ENCODE measurements at places on chromosomes 5 and 9. TPM values are rescaled to one million over a fixed set of nuclear protein-coding genes. Genes with fewer than 3 reads are reported as not detected.

GABRA6 gene
- total RNA-seq = not detected

CCDC180 gene
- total RNA-seq = 12.1 TPM

DNA sequence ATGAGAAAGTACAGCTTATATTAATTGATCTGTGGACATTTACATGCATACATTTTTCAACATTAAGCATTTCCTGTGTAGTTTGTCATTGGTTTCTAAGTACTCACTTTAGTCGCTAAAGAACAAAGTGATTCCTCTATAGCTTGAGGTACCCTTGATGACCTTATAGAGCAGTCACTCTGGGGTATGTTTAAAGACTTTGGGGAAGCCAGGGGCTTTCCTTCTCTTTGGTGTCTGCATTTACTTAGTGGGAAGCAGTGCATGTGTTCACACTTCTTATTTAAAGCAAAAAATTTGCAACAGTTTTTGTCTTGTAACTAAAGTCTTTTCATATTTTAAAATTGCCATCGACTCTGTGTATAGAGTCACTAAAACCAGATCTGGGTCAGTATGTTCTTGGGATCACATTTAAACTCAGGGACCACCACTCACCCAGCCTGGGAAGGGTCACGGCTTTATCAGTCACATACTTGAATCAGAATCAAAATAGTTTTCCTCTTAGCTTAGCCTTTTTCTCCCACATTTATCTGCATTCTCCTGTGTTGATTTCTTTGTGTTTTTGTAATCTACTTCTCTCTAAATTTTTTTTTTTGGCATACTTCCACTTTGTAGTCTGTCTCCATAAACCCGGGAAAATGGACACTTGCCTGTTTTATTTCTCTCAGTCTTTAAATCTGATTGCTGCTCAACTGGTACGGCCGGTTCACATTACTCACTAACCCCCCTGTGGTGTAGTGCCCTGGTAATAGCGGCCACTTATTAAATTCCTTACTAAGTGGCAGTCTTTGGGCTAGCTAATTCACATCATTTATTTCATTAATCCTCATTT lies 143.9 kb upstream of the FBN2 start:
- no peak overlapping the region for H3K4me3 ChIP-seq
- no peaks in the 10 kb centered on the region for H3K36me3 ChIP-seq
- DNase-seq = no peak

DNA sequence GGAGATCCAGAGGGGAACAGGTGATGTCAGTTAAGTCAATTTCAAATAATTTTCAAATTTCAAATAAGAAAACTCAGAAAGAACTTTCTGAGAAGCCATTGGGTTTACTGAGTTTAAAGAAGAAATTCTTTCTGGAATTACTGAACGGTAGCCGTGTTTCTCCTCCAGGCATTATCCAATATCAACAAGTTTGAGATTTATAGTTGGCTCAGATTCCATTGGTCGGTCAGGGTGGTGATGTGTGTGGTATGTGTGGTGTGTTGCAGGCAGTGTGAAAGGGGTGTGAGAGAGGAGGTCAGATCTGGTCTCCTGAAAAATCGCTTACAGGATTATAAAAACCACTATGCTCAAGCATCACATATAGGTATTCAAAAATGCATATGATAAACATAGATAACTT lies 60.1 kb downstream of the PDE4D start:
- no peaks in the 10 kb centered on the region for H3K4me1 ChIP-seq
- H3K27me3 ChIP-seq = no peaks in the 10 kb centered on the region
- no peak for DNase-seq
- no peak overlapping the region for H3K27ac ChIP-seq
- no peaks in the 10 kb centered on the region for H3K36me3 ChIP-seq
- H3K4me3 ChIP-seq = no peak overlapping the region

- no peaks in the 10 kb centered on the region for H3K36me3 ChIP-seq
- H3K4me1 ChIP-seq = no peaks in the 10 kb centered on the region
- no peak overlapping the region for H3K4me3 ChIP-seq
- no peak overlapping the region for H3K27ac ChIP-seq
- DNase-seq = no peak
Observed at GRCh38 chr5:94944160-94944559, 325.7 kb downstream of the SLF1 start.

DNA sequence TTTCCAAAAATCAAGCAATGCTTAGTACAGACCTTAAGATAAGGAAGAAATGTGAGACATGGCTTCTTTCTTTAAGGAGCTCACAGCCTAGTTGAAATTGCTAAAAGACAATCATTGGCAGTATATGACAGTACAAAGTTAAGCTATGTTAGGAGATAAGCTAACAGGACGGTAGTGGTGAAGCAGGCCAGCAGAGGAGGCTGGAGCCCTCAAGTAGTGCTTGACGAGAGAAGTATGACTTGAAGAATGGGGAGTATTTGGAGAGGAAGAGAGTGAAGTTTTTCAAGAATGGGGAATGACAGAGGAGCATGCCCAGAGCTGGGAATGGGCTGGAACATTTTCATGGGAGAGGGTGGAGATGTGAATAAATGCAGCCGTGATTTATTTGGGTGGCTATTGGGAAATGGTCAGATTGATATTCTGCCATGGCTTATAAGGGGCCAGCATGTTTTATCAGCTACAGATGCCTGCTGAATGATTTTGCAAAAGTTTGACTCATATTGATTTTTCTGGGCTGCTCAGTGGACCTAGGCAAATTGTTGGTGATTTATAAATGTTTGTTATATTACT lies 43.7 kb downstream of the LURAP1L start:
- H3K27ac ChIP-seq = no peak overlapping the region
- no peak for DNase-seq
- H3K36me3 ChIP-seq = no peaks in the 10 kb centered on the region
- no peak overlapping the region for H3K4me3 ChIP-seq
- H3K27me3 ChIP-seq = no peaks in the 10 kb centered on the region

DNA sequence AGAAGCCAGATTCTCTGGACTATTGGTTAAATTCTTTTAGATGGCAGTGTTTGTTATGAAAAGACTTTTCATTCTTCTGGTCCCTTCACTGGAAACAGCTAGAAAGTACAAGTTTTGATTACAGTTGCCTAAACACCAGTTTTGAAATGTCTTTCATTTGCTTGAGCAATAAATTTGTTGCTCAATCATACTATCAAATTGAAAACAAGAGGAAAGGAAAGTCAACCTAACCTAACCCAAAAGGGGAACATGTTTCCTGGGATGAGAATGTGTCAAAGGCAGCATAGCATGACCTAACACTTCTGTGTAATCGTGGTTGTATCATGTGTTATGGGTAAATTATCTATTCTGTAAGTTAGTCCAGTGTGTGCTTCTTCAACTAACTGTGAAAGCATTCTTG lies 213.2 kb downstream of the TMC1 start:
- no peaks in the 10 kb centered on the region for H3K36me3 ChIP-seq
- H3K27ac ChIP-seq = no peak overlapping the region
- no peak overlapping the region for H3K4me3 ChIP-seq
- H3K4me1 ChIP-seq = no peaks in the 10 kb centered on the region

DNA sequence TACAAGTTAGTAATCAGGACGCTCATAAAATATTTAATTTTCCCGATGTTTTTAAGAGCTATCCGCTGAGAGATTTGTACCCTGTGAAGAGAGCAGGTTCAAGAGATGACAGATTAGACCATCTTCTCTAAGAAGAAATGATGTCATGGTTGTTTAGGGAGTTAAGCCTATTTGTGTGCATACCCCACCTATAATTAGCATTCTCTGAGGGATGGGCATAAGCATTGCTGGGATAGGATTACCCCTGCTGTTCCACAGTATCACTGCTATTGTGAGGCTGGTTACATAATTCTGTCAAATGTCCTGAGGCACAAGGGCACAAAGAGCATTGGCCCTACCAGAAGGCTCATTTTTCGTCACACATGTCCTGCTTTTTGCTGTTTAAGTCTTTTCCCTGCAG lies 687.0 kb downstream of the CETN3 start:
- H3K4me1 ChIP-seq = no peaks in the 10 kb centered on the region
- H3K27ac ChIP-seq = no peak overlapping the region
- no peak overlapping the region for H3K4me3 ChIP-seq
- no peak for DNase-seq
- H3K27me3 ChIP-seq = no peaks in the 10 kb centered on the region

DNA sequence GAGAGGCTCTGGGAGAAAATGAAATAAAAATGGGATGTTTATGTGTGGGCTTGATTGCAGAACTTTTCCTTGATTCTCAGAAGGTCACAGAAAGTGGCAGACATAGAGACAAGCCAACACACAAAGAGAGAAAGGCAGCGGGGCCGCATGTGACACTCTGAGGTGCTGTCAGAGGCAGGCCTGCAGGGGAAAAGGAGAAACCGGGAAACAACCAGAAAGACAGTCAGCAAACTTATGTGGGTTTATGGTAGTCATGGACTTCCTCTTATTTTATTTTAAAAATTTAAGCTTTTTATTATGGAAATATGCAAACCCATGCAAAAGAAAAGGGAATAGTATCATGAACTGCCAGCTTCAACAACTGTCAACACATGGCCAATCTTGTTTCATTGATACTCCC lies 16.3 kb upstream of the IGFBPL1 start:
- no peak overlapping the region for H3K4me3 ChIP-seq
- H3K4me1 ChIP-seq = no peaks in the 10 kb centered on the region
- DNase-seq = no peak
- H3K27me3 ChIP-seq = no peaks in the 10 kb centered on the region
- H3K36me3 ChIP-seq = no peaks in the 10 kb centered on the region

DNA sequence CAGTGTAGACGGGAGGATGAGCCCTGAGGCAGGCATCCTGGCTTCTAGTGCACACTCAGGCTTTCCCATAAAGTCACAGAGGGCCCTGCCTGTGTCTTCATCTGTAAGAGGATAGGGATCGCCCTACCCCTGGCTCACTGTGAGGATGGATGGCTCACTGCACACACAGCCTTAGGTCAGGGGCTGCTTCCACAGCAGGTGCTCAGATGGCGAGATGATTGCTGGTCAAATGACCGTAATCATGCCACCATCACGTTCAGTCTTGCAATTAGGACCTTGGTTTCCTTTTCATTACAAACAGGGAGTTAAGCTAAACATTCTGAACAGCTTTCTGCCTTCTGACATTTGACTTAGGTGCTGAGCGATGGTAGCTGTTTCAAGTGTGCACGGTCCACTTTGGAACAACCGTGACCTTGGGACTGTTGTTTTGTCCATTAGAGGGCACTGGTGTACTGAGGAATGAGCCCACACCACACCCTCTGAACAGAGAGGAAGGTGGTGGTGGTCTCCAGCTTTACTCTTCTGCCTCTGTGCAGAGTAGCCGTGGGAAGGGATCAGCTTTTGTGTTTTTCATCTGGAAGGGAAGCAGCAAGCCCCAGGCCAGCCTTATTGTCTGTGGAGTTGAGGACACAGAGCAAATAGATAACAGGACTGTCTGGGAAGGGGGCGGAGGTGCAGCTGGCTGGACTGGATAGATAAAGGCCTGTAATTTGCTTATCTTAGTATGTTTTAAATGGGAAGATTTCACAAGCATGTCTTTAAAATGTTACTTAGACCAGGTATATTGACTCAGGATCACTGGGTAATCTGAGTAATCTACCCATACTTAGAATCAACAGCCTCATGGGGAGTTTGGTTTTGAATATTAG lies 183.1 kb downstream of the TRIO start:
- DNase-seq = no peak
- no peaks in the 10 kb centered on the region for H3K36me3 ChIP-seq
- H3K27ac ChIP-seq = no peak overlapping the region

GRCh38 chr9:103669296-103669695 lies 424.8 kb upstream of the SMC2 start:
- no peaks in the 10 kb centered on the region for H3K36me3 ChIP-seq
- DNase-seq = no peak
- H3K4me1 ChIP-seq = no peaks in the 10 kb centered on the region
- no peak overlapping the region for H3K27ac ChIP-seq
- no peaks in the 10 kb centered on the region for H3K27me3 ChIP-seq
- no peak overlapping the region for H3K4me3 ChIP-seq

DNA sequence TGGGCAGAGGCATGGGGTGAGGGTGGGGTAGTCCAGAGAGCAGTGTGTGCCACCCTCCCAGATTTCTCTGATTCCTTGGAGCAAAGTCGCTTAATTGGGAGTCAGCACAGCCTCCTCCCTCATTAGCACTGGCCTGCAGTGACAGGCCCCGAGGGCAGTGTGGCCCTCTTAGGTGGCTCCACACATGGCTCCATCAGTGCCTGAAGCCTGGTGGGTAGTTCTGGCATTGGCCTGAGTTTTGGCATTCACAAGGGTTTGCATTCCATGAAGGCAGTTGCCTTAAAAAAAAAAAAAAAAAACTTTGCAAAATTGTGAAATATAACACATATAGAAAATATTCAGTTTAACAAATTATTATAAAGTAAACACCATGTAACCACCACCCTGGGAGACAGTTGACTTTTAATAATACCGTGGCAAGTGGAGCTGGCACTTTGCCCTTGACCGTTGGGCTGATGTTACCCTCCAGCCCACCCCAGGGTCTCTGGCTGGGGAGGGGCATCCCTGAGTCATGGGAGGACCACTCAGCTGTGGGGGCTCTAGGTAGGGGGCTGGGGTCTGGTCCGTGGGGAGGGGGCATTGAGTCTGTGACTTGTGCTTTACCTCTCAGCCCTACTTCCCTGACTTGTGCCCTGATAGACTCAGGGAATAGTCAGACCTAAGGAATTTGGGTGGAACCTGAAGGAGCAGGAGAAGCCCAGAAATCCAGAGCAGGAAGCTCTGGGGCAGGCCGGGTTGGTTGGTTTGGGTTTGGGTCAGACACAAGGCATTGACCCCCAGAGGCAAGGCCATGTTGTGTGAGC lies 51.3 kb upstream of the PITX1 start:
- no peaks in the 10 kb centered on the region for H3K36me3 ChIP-seq
- H3K27ac ChIP-seq = no peak overlapping the region
- no peaks in the 10 kb centered on the region for H3K4me1 ChIP-seq

DNA sequence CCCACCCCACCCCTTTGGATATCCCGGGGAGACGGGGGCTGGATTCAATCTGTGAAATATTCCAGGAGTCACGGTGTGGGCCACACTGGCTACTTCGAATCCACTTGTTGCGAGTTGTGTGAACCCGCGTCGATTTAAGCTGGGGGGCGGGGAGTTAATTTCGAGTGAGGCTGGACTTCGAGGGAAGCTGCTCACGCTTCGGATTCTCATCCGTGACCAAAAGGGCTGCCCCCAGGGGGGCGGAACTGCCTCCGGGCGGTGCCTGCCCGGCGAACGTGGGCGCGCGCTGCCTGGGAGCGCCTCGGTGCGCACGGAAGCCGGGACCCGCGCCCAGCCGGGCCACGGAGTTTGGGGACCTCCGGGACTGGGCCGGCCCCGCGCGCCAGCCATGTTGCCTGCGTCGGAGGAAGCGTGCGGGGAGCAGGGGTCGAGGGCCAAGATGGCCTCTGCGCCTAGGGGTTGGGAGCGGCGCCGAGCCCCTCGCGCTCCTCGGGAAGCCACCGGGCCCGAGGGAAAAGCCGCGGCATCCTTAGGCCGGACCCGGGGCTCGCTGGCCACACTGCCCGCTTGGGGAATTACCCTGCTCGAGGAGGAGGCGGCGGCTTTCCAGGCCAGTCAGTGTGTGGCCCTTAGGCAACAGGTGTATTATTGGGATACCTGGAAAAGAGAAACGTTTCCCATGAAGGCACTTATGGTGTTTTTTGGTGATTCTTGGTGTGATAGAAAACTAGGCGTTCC lies 975 bp downstream of the OCLN start:
- no peak for DNase-seq
- peaks cover 9% of the 10 kb centered on the region for H3K27me3 ChIP-seq
- H3K4me1 ChIP-seq = peaks cover 9% of the 10 kb centered on the region
- no peak overlapping the region for H3K4me3 ChIP-seq
- no peaks in the 10 kb centered on the region for H3K36me3 ChIP-seq
